SJCRH30 (cell line): ENCODE measurements at places on chromosomes 6 and 20.

GRCh38 chr20:50151034-50151743 is 2.3 kb downstream of the PEDS1 start:
- no peak for DNase-seq

GRCh38 chr6:154923199-154923869 is 71.8 kb upstream of the TIAM2 start:
- peak; percentile 16 for DNase-seq

- DNase-seq: no peak
These were observed 65.1 kb upstream of the STX16 start for GRCh38 chr20:58585753-58586540.

DNA sequence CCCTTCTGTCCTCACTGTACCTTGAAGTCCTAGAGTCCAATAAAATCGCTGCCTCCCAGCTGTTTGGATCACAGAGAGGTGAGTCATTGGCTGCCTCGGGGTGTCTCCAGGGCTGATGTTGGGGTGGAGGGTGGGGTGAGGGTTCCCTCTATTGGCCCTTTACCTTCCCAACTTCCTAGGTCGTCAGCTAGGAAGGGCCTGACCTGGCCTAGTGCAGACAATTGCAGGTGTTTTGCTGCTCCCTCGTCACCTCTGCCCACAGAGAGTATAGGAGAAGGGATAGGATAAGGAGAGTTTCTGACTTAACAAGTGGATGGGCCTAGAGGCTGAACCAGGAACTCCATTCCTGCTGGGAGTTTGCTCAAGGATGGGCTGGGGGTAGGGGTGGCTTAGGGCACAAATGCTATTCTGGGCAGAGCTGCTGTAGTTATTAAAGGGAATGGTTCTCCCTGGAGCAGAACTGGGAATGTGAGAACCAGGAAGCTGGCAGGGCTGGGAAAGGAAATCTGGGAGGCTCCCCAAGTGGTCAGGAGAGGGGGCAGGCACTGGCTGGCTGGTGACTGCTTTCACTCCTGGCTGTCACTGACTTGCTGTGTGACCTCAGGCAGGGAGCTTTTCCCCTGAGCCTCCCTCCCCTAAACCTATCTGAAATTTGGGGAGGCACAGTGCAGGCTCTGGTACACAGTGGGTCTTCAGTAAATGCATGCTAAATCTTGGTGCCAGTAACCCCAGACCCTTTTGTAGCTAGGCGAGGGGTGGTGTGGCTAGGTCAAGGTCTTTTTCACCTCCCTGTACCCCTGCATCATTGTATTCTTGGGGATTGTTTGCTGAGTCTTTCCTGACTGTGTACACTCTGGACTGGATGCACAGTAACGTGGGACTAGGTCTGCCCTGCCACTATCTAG is 1.5 kb downstream of the TP53INP2 start:
- peak; percentile 79 for DNase-seq

DNA sequence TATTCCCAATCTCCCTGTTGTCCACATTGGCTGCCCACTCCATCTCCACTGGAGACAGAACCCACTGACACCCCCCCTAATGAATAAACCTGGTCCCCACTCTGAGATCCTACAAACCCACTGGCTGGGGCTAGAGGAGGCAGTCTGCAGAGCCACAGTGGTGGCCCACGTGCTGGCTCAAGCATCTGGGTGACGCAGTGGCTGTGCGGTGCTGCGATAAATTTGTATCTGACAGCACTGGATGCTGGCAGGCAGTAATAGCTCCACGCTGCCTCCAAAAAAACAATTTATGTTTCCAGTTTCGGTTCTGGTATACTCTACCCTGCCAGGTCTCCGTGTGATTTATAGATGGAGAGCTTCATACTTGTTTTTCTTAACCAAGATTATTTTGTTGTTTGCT is 87.1 kb upstream of the SYNDIG1 start:
- DNase-seq: no peak

DNA sequence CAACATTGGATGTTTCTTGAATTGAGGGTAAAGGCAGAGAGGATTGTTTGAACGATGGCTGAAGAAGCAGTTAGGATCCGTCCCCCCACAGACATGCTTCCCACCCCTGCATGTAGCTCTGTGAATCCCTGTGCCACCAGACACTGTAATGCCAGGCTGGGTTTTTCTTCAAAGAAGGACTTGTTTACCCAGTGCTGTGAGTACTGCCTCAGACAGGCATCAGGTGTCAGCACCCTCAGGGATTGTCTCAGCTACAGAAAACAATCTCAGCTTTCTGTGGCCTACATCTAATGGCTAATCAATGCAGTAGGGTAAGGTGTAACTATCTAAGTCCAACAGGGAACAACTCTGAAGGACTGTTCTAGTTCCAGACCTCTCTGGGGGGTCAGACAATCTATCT is 853.0 kb upstream of the EPHA7 start:
- no peak for DNase-seq
